ENCODE measurements at places on chromosomes 12 and 14.

GRCh38 chr14:89740241-89740640, 214.3 kb downstream of the EFCAB11 start:
- no peak for DNase-seq

DNA sequence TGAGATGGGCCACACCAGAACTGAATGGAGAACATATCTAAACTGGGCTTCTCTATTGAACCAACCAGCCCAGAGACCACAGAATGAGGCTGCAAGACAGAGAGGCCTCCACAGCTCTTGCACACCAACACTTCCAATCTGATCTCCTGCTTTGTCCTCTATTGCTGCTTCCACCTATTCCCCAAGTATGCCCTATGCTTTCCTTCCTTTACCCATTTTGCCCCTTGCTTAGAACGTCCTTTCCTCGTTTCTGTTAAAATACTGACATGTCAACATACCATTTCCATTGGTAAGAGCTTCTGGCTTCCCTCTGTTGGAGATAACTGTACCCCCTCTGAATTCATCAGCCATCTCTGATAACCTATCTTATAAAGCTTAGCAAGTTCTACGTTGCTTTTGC, 2.8 kb downstream of the SLC2A13 start:
- DNase-seq, result no peak

GRCh38 chr12:28099871-28100270, 90.4 kb upstream of the CCDC91 start:
- no peak for DNase-seq

DNA sequence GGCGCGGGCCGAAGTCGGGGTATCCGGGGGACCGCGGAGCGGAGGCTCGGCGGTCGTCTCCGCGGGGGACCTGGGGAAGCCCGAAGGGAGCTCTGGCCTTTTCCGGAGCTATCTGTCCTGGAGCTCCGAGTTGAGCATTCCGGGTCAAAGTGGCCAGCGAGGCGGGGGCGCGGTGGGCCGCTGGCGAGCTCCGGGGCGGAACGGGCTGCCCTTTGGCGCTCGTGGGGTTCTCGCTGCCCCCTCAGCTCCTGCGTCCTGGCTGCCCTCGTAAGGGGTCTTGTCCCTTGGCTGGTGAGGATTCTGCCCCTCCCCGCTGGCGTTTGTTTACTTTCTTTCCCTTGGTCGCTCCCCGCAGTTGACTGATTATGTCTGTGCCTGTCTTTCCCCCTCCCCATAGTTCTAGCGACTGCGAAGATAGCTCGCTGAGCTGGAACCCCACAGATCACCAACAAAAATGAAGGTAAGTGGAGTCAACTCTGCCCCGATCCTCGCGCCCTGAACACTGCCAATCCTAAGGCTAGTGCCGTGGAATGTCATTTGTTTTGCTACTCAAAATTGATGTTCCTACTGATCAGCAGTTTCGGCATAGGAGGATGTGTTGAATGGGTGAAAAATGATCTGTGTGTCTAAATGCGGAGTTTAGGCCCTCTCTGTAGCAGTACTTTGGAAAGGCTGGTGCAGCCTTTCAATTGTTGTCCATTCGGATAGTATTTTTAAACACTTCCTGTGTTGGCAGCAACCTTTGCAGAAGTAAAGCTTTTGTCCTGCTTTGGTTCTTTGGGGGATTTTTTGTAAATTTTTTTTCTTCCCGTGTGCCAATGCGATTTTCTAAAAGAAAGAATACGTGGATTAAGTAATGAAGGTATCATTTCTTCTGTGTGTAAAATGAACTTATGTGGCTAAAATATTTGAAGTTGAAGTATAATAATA, 1.3 kb downstream of the ARID4A start:
- DNase-seq, result peak; percentile 14

GRCh38 chr14:79383031-79383430, 828.3 kb downstream of the DIO2 start:
- DNase-seq, result no peak

DNA sequence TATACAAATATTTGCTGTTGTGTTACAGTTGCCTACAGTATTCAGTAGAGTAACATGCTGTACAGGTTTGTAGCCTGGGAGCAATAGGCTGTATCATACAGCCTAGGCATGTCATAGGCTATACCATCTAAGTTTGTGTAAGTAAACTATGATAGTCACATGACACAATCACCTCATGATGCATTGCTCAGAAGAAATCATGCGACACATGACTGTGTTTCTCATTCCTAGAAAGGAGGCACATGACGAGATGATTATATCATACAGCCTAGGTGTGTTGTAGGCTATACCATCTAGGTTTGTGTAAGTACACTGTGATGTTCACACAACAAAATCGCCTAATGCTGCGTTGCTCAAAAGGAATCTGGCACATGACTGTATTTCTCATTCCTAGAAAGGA, 31.9 kb downstream of the NOPCHAP1 start:
- no peak for DNase-seq

DNA sequence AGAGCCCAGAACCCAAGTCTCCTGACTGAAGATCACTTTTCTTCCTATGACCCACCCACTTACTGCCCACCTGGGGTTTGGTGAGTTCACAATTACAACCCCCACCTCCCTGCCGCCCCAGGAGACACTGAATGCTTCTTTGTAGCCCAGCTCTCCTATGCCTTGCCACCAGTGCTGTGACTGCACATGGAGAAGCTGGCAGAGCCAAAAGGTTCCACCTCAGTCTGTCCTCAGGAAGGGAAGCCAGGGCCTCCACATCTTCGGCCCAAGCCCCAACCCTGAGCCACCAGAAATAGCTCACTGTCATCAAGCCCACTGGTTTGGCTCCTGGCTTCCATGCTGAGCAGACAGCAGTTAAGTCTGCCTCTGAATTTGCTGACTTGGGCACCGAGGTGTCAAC, 25.6 kb downstream of the OTUB2 start:
- no peak for DNase-seq

- DNase-seq, result no peak
Observed at GRCh38 chr14:91890291-91890749, 23.0 kb upstream of the TC2N start.

- peak; percentile 49 for DNase-seq
Observed at GRCh38 chr12:103841690-103842584, 903 bp upstream of the NT5DC3 start.

DNA sequence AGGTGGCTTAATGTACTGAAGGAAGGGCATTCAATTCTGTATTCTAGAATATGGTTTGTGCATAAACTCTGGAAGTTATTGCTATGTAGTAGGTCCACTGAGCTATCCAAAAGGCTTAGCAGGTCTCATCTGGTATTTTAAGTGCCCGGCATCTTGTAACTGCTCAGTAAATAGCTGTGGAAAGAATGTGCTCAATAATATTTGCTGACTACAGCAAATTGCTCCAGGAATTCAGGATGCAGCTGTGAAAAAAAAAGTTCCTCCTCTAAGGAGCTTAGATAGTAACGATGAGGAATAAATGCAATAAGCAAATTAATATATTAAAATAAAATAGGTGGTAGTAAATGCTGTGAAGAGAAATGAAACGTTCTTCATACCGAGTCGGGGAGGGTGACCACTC, 857.1 kb downstream of the AACS start:
- no peak for DNase-seq

DNA sequence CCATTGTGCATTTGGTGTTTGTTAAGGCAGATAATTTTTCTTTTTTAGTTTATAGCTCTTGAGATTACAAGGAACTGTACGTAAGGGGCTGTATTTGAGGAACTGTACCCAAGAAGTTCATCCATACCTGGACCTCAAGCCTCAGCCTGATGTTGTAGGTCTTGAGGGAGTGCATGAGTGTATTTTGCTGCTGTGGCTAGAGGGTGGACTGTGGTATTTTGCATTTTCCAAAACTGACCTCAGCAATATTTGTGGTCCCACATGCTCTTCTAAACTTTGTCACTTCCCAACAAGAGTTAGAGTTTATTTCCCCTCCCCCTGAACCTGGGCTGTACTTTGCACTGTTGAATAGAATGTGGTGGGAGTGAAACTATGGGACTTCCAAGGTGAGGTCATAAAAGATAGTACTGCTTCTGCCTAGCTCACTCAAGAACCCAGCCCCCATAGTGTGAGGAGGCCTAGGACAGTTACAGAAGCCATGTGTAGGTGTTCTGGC, 42.2 kb upstream of the FBXO33 start:
- peak; percentile 10 for DNase-seq

GRCh38 chr12:15393037-15393436, 70.7 kb downstream of the PTPRO start:
- DNase-seq, result no peak

GRCh38 chr12:121577443-121578180, 3.2 kb downstream of the KDM2B start:
- no peak for DNase-seq

DNA sequence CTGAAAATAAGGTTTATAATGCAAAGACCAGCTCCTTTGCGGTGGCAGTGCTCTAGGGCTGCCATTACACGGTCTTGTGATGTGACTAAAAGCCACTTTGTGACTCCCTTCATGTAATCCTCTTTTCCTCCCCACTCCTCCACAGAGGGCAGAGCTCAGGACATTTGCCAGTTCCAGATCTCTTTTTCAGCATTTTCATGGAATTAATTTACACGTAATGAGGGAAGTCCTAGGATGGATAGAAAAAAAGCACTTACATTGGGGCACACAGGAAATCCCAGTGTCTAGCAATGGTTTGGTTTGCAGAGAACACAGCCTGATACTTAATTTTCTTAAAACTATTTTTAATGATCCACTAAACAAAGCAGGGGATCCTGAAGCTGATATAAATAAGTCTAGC, 17.5 kb upstream of the ATF1 start:
- DNase-seq, result no peak

DNA sequence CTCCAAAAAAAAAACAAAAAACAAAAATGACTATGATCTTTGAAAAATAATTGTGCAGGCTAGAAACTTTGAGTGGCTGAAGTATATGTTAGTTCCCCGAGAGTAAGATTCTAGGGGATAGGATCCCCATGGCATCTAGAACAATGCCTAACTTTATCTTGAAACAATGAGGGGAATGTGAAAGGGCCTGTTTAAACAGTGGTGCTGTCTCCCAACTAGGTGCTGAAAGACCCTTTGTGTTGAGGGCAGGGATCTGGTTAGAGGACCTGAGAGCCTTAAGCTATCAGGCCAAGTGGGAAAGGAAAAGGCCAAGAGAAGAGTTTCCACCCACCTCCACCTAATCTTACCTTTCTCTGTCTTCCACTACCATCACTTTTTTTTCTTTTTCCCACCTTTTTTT, 6.8 kb upstream of the YLPM1 start:
- DNase-seq, result no peak

- no peak for DNase-seq
Observed at GRCh38 chr12:108340037-108340436, 926 bp upstream of the CMKLR1 start.

- DNase-seq, result no peak
Observed at GRCh38 chr12:110074089-110074488, 25.8 kb upstream of the C12orf76 start.

- no peak for DNase-seq
Observed at GRCh38 chr12:74988156-74988555, 221.5 kb downstream of the KCNC2 start.
